ENCODE measurements at places on chromosomes 4 and X.

DNA sequence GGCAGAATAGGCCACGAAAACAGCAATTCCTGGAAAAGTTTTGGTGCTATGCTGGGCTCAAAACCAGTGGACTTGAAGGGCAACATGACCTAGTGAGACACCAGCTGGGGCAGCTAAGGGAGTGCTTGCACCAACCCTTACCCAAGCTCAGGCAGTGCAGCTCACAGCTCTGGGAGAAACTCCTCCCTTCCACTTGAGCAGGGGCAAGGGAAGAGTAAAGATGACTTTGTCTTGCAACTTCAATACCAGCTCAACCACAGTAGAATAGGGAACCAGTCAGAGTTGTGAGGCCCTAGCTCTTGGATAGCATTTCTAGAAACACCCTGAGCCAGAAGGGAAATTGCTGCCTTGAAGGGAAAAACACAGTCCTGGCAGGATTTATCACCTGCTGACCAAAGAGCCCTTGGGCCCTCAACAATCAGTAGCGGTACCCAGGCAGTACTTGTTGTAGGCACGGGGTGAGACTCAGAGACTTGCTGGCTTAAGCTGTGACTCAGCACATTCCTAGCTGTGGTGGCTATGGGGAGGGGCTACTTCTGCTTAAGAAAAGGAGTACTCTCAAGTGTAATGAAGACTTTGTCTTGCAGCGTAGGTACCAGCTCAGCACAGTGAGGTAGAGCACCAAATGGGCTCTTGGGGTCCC, 19.7 kb upstream of the ABCG2 start:
- no peak for DNase-seq

DNA sequence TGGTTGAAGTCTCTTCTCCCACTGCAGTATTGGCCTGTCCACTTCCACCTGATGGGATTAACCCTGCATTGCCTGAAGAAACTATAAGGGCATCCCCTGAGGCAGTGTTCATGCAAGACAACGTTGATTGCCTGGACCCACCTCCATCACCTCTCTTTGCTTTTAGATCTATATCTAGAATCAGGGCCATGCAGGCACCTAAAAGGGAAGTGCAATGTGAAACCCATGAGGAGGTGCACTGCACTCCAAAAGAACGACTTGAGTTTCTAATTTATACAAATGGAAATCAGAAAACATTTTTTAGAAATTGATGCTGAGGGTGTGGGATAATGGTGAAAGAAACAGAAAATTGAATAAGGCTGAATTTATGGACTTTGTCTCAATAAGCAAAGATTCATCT, 694.4 kb downstream of the TRAM1L1 start:
- no peak for DNase-seq

- DNase-seq: no peak
Observed at GRCh38 chr4:46316215-46316614, 73.7 kb downstream of the GABRA2 start.

- no peak for DNase-seq
Observed at GRCh38 chr4:150886597-150886996, 128.5 kb downstream of the LRBA start.

DNA sequence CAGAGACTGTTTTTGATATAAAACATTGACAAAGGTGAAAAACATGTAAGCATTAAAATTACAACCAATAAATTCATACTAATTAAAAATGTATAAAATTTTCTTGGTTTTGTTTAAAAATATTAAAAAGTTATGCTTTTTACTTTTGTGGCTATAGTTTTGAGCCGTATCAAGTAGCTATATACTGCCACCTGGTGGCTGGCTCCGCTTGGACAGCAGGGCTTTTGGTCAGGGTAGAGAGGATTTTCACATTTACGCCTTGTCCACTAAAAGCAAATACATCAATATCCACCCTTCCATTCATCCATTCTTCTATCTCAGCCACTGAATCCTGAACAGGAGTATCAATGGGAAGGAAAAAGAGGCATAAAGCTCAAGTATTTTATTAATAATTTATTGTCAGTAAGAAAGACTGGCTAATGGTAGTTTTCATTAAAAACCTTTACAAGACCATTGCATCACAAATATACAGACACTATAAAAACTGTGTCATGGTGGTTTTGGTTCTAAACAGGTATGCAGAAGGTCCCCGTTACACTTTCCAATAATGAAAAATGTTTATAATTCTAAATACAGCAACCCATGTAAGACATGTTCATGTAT, 32.1 kb upstream of the MTNR1A start:
- peak; percentile 20 for DNase-seq

GRCh38 chr4:170769862-170770261, 680.1 kb upstream of the AADAT start:
- DNase-seq: no peak

DNA sequence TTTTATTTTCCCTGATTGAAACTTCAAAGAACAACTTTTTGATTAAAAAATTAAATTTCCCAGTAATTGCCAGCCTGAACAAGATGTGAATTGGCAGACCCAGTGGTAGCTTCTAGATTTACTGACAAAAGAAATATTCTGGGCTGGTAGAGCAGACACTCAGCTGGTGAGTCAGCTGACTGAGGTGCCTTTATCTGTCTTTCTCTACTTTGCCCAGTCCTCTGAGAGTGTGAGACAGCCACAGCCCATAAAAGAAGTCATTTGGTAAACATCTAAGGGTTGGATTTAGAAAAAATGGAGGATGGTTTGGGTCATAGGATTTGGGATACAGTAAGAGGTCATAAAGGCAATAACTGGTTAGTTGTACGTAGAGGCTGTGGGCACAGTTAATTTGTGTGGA, 54.5 kb downstream of the CCSER1 start:
- no peak for DNase-seq

GRCh38 chrX:39000802-39001201, 199.5 kb downstream of the MID1IP1 start:
- no peak for DNase-seq

DNA sequence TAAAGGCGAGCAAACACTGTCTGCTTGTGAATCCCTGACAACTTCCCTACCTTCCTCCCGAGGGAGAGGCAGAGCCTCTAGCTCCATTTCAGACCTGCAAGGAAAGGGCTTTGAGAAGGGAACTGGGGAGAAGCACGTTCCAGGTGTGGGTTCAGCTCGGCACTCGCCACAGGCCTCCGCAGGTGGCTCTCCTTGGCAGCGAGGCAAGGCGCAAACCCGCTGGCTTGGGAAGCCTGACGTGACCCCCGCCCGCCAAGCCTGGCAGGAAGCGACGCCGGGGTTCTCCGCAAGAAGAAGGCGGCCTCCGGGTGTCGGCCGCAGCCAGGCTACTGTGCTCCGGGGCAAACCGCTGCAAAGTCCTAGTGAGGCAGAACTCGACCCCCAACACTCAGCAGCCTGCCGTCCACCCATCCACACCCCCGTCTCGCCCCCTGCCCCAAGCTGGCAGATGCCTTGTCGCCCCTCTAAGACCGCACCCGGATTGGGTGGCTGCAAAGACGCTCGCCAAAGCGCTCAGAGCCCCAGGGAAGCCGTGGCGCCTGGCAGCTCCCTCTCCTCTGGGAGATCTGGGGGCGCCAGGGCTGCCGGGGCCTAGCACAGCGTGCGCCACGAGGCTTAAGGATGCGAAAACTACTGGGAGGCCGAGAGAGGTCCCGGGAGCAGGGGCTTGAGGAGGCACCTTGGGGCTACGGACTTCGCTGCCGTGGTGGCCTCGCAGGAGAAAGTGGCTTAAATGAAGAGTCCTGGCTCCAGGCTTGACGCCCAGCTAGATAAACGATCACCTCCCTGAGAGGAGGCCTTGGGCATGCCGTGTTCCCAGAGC, 21.8 kb downstream of the NKX3-2 start:
- DNase-seq: no peak

DNA sequence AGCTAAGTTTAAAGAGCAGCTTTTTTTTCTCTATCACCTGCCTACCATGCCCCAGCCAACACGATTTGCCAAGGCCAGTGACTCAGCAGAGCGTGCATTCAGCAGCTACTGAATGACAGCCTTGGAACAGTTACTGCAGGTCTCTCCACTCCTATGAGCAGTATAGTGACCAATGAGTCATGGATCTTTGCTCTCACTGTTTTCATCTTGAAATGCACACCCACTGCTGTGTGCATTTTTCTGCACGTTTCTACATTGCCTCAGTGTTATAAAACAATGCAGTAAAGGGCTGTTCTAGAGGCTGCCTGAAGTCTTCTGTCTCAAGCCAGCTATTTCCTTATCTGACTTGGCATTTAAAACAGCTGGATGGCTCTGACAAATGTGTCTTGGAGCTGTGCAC, 66.0 kb upstream of the C4orf54 start:
- DNase-seq: peak; percentile 6

DNA sequence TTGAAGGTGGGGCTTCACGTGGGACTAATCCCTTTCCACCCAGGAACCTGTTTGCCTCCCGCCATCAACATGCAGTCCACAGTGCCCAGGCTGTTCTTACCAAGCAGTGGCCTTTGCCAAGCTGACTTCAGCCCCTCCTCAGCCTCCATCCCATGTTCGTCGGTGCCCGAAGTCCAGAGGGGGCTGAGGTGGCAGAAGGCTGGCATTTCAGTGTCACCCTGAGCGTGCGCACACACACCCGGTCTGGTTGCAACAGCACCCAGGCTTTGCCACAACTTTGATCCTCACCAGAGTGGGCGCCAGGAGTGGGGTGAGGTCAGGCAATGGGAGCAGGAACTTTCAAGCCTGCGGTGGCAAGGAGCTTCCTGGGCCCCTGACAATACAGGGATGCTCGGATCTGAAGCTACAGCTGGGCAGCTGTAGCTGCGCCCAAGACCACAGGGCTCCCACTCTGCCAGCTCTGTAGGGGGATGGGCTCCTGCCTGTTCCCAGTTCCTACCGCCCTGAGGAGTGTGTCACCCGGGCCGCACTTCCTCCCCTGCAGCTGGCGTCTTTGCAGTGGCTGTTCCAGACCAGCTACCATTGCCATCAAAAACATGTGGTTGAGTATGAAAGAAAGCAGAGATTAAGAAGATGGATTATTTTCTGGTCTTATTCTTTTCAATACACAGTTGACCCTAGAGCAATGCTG, 428.0 kb downstream of the EPHA5 start:
- no peak for DNase-seq

- no peak for DNase-seq
Observed at GRCh38 chr4:92099861-92100260, 203.9 kb upstream of the GRID2 start.

DNA sequence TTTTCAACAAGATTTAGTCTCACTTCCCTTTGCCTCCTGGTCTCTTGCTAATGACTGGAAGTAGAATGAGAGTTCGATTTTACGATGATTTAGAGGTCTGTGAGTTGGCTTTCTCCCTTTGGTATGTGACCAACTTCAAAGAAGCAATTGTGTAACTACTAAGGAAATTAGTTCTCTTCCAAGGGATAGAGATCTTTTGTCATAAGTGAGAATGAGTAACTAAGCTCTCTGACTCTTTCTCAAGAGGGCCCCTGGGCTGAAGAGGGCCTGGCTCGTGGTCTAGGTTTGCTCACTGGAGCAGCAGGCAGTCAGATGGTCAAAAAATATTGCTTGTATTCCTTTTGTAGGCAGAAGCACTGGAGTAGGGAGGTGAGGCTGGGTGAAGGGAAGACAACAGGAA, 176.3 kb downstream of the ENOX2 start:
- DNase-seq: no peak

- no peak for DNase-seq
Observed at GRCh38 chr4:42865572-42866189, 26.8 kb upstream of the GRXCR1 start.

DNA sequence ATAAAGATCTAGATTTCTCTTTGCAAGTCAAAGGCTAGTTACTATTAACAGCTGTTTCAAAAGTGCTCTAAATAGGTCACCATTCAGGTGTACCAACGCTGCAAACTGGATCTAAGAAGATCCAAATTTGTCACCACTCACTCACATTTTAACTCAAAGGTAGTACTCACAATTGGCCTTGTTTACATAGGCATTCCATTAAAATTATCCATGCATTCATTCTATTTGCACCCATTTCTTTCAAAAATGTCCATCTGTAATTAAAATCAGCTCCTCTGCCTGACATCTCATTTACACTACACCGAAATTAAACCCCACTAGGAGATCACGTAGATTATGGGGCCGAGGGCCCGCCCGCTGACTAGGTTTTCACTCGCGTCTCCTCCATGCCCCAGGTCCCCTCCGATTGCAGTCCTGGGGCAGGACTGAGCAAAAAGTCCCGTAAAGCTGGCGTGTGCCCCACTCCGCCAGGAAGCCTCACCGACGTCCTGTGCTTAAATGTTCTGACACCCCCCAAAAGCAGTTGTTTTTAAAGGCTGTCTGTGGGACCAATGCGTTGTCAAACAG, 1.3 kb upstream of the ING2 start:
- DNase-seq: peak; percentile 5

DNA sequence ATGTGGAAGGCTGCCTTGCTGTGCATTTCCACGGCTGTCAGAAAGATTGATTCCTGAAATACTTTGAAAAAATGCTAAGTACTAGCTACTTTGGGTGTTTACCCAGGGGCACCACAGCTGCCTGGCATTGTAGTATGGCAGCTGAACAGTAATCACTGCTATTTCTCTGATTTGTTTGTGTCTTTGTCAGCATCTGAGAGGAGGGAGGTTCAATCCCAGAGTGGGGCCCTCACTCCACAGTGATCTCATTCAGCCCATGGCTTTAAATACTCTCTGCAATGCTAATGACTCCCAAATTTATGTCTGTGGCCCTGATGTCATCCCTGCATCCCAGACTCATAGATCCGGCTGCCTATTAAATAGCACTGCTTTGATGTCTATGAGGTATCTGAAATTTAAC, 575.3 kb upstream of the MAGEB2 start:
- DNase-seq: no peak

- DNase-seq: no peak
Observed at GRCh38 chrX:13695601-13696115, 6.7 kb downstream of the RAB9A start.

GRCh38 chr4:43234626-43235415, 342.3 kb downstream of the GRXCR1 start:
- DNase-seq: no peak

- no peak for DNase-seq
Observed at GRCh38 chrX:124362072-124362471, 15.7 kb downstream of the SH2D1A start.

DNA sequence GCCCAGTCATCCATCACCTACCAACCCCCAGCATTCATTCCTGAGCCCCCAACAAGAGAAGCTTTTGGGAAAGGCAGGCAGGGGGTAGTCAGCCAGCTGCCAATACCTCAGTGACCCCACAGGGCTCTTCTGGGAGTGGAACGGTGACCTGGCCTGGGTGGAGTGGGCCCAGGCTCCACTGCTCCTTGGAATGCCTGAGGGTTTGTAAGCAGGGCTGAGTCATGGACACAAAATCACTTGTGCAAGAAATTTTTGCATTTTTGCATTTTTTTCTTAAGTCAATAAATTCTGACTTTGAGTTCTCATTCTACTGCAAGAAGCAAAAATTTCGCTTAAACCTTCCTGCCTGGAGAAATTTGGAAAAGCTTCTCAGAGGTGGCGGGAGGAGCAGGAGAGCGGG, 18.5 kb downstream of the SORCS2 start:
- no peak for DNase-seq

DNA sequence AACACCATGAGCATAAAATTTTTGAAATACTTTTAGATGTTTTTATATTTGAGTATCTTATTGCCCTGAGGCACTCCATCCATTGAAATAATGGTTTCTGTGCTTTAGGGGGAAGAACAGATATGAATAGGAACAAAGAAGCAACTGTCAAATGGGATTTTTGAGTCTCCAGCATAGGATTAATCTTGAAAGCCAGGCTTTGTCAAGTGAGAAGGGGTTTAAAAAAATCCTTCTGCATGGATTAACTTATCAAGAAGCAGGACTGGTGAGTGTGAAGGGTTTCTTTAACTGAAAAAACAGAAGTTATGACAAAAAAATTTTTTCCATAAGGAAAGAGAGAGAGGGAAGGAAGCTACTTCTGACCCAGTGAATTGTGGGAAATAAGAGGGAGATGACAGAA, 7.6 kb upstream of the NUDT9 start:
- DNase-seq: no peak

- no peak for DNase-seq
Observed at GRCh38 chrX:148513661-148514060, 13.2 kb downstream of the AFF2 start.

Measured in thoracic aorta (tissue), 2 donors.